Ascending aorta (tissue), 2 donors: ENCODE measurements at places on chromosomes 4 and X.

- no peak overlapping the region for H3K27ac ChIP-seq
- no peak overlapping the region for H3K4me3 ChIP-seq
- no peaks in the 10 kb centered on the region for H3K27me3 ChIP-seq
- H3K4me1 ChIP-seq = no peaks in the 10 kb centered on the region
- H3K36me3 ChIP-seq = no peaks in the 10 kb centered on the region
These were observed 21.4 kb upstream of the SEL1L3 start for GRCh38 chr4:25884031-25884782.

- H3K27ac ChIP-seq = no peak overlapping the region
- no peaks in the 10 kb centered on the region for H3K4me1 ChIP-seq
- no peak overlapping the region for H3K4me3 ChIP-seq
- no peak for DNase-seq
- no peaks in the 10 kb centered on the region for H3K27me3 ChIP-seq
- no peaks in the 10 kb centered on the region for H3K36me3 ChIP-seq
These were observed 232.9 kb upstream of the F9 start for GRCh38 chrX:139297638-139298037.

DNA sequence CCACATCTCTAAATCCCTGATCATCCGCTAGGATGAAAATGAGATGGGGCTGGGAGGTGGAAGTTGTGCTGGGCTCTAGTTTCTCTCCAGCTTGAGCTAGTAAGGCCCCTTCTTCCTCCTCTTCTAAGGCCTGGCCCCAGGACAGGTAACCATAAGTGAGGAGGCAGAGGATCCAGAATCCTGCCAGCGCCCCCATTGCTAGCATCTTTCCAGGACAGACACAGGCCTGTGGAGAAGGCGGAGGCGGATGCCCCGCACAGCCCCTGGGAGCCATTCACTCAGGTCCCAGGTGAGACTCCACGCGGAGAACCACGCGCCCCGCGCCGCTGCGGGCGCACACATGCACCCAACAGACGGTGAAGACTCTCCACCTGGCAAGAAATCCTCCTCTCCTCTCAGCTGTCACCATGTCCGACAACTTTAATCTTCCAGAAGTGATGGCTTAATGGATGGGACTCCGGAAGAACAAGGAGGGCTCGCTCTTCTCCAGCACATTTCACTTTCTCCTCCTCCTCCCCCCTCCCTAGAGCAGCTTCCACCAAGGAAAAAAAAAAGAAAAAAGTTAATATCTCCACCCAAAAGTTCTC lies 793 bp downstream of the ARSJ start:
- no peak for DNase-seq
- no peaks in the 10 kb centered on the region for H3K4me1 ChIP-seq
- no peaks in the 10 kb centered on the region for H3K27me3 ChIP-seq
- peak overlapping the region; percentile 94 for H3K27ac ChIP-seq
- H3K36me3 ChIP-seq = no peaks in the 10 kb centered on the region

DNA sequence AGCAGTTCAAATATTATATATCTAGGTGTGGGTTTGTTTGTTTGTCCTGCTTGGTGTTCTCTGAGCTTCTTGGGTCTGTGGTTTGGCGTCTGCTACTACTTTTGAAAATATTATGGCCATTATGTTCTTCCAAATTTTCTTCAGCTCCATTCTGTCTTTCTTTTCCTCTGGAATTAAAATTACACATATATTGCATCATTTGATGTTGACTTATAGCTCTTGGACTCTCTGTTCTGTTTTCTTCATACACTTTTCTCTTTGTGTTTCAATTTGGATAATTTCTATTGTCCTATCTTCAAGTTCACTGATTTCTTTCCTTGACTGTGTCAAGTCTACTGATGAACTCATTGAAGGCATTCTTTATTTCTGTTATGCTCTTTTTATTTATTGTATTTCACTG lies 65.2 kb upstream of the ZNF81 start:
- H3K4me3 ChIP-seq = no peak overlapping the region
- no peaks in the 10 kb centered on the region for H3K4me1 ChIP-seq
- H3K27me3 ChIP-seq = no peaks in the 10 kb centered on the region
- H3K27ac ChIP-seq = no peak overlapping the region
- DNase-seq = no peak
- H3K36me3 ChIP-seq = no peaks in the 10 kb centered on the region

DNA sequence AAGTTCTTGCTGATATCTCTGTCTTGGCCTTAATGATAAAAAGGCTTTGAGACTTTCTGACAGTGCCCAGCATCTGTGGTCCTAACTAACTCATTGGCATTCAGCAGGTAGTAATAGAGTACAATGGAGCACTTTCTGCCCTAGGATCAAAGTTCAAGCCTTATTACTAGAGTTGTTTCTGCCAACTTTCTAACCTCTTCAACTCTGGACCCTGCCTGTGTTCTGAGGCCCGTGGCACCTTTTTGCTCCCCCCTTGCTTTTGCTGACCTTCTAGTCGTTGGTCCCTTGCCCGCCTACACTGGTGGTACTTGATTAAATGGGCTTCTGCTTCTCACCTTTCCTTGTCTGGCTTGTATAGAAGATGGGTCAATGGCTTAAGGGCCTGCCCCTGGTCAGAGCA lies 126.3 kb downstream of the PPARGC1A start:
- H3K27me3 ChIP-seq = no peaks in the 10 kb centered on the region
- no peak for DNase-seq
- H3K4me3 ChIP-seq = no peak overlapping the region
- no peaks in the 10 kb centered on the region for H3K4me1 ChIP-seq
- no peak overlapping the region for H3K27ac ChIP-seq

DNA sequence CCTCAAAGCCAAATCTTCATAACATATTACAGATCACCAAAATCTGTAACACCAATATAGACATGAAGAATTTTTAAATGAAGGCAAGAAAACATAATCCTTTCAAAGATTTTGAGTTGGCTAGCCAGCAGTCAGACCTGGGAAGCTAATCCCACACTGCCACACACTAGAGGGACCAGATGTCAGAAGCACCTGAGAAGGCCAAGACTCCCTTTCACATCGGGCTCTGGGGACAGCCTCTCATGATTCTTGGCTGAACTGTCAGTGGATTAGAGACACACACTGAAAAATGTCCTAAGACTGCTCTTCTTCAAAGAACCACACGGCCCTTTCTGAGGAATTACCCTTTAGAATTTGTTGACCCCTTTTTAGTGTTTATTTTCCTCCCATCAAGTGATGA lies 28.2 kb upstream of the SPATA4 start:
- H3K27me3 ChIP-seq = no peaks in the 10 kb centered on the region
- H3K27ac ChIP-seq = no peak overlapping the region
- no peak for DNase-seq

DNA sequence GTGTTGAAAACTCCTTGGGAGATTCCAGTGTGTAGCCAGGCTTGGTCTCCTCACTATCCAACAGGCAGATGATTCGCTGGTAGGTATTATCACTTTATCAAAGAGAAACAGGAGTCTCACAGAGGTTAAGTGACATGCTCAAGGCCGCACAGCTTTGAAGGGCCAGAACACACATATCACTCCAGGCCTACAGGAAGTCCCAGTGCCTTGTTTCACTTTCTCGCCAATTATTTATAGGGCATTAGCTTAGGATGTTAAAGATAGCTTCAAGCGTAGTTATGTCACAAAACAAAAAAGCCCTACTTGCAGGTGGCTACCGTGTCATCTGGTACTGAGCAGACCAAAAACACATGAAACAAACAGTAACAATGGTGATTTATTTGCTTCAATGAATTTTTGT lies 13.2 kb downstream of the ATP8A1 start:
- no peaks in the 10 kb centered on the region for H3K36me3 ChIP-seq
- no peak for DNase-seq
- H3K4me1 ChIP-seq = no peaks in the 10 kb centered on the region
- no peak overlapping the region for H3K27ac ChIP-seq
- H3K4me3 ChIP-seq = no peak overlapping the region

- no peaks in the 10 kb centered on the region for H3K36me3 ChIP-seq
- H3K27me3 ChIP-seq = no peaks in the 10 kb centered on the region
- H3K27ac ChIP-seq = no peak overlapping the region
- no peaks in the 10 kb centered on the region for H3K4me1 ChIP-seq
These were observed 1056.0 kb upstream of the SLIT2 start for GRCh38 chr4:19195696-19196095.

DNA sequence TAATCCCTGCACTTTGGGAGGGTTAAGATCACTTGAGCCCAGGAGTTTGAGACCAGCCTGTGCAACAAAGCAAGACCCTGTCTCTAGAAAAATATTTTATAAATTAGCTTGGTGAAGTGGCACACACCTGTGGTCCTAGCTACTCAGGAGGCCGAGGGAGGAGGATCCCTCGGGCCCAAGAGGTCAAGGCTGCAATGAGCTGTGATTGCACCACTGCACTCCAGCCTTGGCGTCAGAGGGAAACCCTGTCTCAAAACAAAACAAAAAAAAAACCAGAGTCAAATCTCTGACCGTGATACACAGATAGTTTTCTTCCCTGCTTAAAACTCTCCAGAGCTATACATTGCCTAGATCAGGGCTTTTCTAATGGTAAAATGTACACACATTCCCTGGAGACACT lies 53.5 kb downstream of the CHST7 start:
- H3K4me1 ChIP-seq = peaks cover 3% of the 10 kb centered on the region
- no peaks in the 10 kb centered on the region for H3K27me3 ChIP-seq
- H3K27ac ChIP-seq = no peak overlapping the region
- no peak for DNase-seq

DNA sequence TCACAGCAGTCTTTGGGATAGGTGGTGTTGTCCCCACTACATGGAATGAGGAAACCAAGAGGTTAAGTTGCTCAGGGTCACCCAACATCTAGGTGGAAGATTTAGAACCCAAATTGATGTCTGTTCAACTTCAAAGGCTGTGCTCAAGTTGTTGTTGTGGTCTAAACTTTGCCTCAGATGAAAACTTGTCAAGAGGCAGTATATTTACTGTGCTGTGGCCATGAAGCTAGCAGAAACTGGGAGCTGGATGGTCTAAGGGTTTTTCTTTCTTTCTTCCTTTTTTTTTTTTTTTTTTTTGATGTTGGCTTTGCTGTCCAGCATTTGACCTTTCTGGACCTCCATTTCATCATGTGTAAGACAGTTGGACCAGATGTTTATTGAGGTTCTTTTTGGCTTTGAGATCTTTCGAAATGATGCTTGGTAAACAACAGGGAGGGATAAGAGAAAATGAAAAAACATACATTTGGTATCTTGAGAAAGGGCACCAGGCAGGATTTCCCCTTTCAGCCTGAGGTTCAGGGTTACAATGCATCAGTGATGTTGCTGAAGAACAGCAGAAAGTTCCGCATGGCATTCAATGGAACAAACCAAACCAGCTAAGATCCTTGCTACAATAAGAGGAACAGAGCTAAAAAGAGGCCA lies 166.2 kb upstream of the RPS6KA3 start:
- DNase-seq = no peak
- H3K4me3 ChIP-seq = no peak overlapping the region
- no peaks in the 10 kb centered on the region for H3K4me1 ChIP-seq
- no peaks in the 10 kb centered on the region for H3K27me3 ChIP-seq

DNA sequence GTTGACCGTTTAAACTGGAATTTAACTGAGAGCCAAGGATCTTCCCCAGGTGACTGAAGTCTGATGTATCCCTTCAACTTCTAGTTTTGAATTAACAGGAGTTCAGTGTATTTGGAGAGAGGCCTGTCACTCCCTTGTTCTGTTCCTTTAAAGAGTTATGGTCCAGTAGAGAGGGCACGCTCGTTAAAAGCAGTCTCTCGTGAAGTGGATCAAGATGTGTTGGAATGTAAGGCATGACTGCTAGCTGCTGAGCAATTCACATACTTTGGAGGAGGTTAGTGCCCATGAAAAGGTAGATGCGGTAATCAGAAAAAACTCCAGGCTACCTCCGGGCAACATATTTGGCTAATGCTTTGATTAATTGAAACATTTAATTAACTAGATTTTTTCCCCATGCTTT lies 65.7 kb downstream of the SHROOM2 start:
- no peaks in the 10 kb centered on the region for H3K27me3 ChIP-seq
- no peaks in the 10 kb centered on the region for H3K36me3 ChIP-seq
- H3K27ac ChIP-seq = no peak overlapping the region
- DNase-seq = no peak
- no peaks in the 10 kb centered on the region for H3K4me1 ChIP-seq
- no peak overlapping the region for H3K4me3 ChIP-seq

DNA sequence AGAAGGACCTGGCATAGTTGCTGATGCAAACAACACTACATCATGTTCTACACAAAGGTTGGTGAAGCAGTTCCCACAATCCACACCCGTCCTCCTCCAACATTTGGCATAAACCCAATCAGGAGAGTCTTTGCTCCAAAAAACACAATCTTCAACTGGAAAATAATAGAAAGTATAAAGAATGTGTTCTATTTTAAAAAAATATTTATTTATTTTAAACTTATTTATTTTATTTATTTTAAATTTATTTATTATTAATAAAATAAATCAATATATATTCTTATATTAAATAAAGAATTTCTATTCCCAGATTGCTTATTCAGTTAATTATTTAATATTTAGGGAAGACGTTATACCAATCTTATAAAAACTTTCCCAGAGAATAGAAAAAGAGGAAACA lies 1753.7 kb upstream of the AGA start:
- no peak for DNase-seq
- H3K4me3 ChIP-seq = no peak overlapping the region

- H3K36me3 ChIP-seq = no peaks in the 10 kb centered on the region
- peaks cover 3% of the 10 kb centered on the region for H3K4me1 ChIP-seq
- no peak overlapping the region for H3K4me3 ChIP-seq
- no peaks in the 10 kb centered on the region for H3K27me3 ChIP-seq
These were observed 58.9 kb upstream of the NXF3 start for GRCh38 chrX:103151799-103152198.

DNA sequence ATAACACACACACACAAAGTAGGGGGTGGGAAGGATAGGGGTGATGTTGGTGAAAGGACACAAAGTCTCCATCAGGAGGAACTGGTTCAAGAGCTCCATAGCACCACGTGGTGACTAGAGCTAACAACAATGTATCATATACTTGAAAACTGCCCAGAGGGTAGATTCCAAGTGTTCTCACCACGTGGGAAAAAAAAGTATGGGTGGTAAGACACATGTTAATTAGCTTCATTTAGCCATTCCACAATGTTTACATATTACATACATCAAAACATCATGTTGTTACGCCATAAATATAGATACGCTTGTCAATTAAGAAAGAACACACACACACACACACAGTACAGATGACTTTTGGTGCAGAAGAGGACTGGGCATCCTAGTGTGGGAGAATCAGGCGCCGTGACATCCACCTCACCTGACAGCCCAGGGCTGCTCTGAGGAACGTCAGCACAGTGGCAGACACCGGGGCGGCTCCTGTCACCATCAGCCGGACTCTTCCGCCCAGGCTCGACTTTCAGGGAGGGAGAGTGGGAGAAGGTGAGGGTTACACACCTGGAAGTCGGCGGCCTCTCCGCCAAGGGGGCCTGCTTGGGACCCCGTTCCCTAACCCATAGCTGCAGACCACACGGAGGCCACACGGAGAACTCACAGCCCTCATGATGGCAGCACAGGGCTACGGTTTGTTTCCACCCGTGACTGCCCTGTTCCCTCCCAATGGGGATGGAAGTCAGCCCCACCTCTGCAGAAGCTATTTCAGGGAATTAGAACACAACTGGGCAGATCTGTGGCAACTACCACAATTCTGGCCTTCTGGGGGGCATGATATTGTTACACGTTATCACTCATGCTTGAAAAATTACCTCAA lies 31.8 kb upstream of the CENPU start:
- no peaks in the 10 kb centered on the region for H3K4me1 ChIP-seq
- no peak overlapping the region for H3K27ac ChIP-seq
- H3K27me3 ChIP-seq = no peaks in the 10 kb centered on the region
- DNase-seq = peak; percentile 47

- H3K4me3 ChIP-seq = no peak overlapping the region
- H3K27me3 ChIP-seq = no peaks in the 10 kb centered on the region
- H3K36me3 ChIP-seq = no peaks in the 10 kb centered on the region
- DNase-seq = no peak
These were observed 6.4 kb upstream of the SLC10A6 start for GRCh38 chr4:86855572-86855971.

- DNase-seq = no peak
- H3K27me3 ChIP-seq = no peaks in the 10 kb centered on the region
- no peak overlapping the region for H3K27ac ChIP-seq
- H3K36me3 ChIP-seq = no peaks in the 10 kb centered on the region
These were observed 243.9 kb downstream of the MAML3 start for GRCh38 chr4:139910106-139910505.
